Karpas-422 (cell line): ENCODE measurements at places on chromosomes 13 and 19.

- DNase-seq = no peak
Observed at GRCh38 chr19:16297575-16298178, 26.9 kb upstream of the KLF2 start.

DNA sequence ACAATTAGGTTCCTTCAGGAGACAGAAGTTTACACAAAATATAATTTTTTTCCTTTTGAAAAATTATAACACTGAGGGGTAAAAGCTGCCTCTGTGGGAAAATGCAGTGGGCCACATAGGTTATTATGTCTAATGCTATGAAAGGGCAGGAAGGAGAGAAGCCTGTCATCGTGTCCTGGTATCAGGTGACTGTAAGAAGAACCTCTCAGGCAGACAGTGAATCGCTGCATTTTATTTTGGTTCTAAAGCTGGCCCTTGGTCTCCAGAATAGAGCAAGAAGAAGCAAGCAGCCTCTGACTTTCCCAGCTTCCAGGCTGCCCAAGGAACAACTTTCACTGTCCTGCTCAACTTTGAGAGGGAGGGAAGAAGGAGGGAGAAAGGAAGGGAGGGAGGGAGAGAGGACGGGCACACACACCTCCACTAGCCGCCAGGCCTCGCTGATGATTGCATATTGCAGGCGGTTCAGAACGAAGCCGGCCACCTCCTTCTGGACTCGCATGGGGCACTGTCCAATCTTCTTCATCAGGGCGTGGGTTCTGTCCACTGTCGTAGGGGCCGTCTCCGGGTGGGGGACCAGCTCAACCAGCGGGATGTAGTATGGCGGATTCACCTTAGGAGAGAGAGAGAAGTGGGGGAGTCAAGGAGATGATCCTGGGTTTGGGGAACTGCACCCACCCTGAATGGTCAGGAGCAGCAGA lies 93.8 kb downstream of the CRYL1 start:
- DNase-seq = no peak

GRCh38 chr13:33224686-33225085 lies 60.9 kb downstream of the STARD13 start:
- no peak for DNase-seq

- DNase-seq = peak; percentile 68
Observed at GRCh38 chr19:3359919-3360420, 6.4 kb upstream of the NFIC start.

- no peak for DNase-seq
Observed at GRCh38 chr13:113561417-113562084, 23.0 kb upstream of the TFDP1 start.

- DNase-seq = no peak
Observed at GRCh38 chr13:98416408-98416807, 160.5 kb downstream of the STK24 start.

DNA sequence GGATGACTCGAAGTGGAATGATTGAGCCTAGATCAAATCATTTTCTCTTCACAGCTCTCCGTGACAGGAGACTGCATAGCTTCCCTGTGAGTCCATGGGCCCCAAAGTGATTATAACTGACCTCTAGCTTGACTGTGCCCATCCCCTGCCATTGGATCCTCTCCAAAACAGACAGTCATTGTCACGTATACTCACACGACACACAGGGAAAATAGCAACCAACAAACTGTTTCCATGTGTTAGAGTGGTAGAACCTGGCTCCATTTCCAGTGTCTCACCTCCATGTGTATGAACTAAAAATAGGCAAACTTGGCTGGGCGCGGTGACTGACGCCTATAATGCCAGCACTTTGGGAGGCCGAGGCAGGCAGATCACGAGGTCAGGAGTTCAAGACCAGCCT lies 48.8 kb upstream of the NPAS1 start:
- DNase-seq = no peak

GRCh38 chr13:112674412-112675365 lies 15.1 kb upstream of the ATP11A start:
- no peak for DNase-seq

GRCh38 chr19:718251-718951 lies 9.7 kb downstream of the PALM start:
- no peak for DNase-seq

- DNase-seq = no peak
Observed at GRCh38 chr13:50200988-50201387, 185.7 kb downstream of the KCNRG start.

DNA sequence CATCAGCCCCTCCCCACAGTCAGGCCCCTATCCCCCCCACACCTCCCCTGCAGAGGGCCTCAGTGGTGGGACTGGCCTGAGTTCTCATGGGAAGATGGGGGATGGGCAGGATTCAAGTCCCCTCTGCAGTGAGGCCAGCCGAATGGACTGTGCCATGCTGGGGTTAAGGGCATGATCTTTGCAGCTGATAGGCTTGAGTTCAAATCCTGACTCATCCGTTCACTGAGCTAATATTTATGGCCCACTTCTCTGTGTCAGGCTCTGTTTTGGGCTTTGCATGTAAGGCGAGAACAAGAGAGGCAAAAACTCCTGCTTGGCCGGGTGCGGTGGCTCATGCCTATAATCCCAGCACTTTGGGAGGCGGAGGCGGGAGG lies 20.7 kb downstream of the MARK4 start:
- DNase-seq = no peak

- no peak for DNase-seq
Observed at GRCh38 chr13:72662548-72662947, 64.9 kb downstream of the MZT1 start.

GRCh38 chr13:109749365-109749764 lies 37.0 kb downstream of the IRS2 start:
- no peak for DNase-seq

GRCh38 chr19:9608912-9609311 lies 12.1 kb downstream of the ZNF561 start:
- no peak for DNase-seq

- peak; percentile 51 for DNase-seq
Observed at GRCh38 chr19:9645472-9645871, 24.4 kb upstream of the ZNF561 start.

DNA sequence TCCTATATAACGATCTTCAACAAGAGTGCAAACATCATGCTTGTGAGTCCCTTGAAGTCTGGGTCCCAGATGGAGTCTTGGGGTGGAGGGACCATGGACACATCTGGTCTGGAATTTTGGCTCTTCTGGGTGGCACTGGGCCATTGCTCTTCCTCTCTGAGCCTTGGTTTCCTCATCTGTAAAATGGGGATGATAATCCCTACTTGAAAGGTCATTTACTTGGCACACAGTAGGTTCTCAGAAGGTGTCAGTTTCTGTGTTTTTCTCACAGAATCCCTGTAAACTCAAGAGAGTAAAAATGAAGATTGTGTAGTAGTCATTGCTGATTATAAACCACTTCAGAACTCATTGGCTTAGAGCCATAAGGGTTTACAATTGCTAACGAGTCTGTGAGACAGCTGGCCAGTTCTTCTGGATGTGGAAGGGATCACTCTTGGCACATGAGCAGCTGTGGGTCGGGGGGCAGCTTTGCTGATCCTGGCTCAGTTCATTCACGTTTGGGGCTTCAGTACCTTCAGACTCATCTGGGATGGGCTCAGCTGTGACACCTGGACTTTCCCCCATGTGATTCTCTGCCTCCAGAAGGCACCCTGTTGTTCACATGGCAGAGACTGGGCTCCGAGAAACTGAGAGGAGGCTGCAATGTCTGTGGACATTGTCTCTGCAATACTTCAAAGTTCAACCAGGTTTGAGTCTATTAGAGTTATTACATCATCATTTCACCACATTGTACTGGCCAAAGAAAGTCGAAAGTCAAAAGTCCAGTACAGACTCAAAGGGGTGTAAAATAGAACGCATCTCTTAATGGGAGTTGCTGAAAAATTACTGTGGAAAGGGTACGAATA lies 7.8 kb downstream of the CYP4F12 start:
- DNase-seq = no peak

DNA sequence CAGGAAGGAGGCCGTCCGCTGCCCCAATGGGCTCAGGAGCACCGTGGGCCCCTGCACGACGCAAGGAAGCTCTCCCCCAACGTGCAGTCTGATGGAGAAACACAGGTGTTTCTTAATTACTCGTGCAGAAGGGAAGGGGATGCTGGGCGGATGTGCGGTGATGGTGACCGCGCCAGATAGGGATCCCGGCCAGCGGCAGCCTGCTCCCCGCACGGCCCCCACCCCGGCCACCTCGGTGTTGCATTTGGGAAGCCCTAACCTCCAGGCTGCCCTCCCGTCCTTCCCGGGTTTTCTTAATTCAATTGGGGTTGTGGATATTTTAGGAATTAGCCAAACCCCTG lies 254.4 kb downstream of the ZNF536 start:
- no peak for DNase-seq

- DNase-seq = no peak
Observed at GRCh38 chr13:101946401-101946800, 455.4 kb downstream of the FGF14 start.

DNA sequence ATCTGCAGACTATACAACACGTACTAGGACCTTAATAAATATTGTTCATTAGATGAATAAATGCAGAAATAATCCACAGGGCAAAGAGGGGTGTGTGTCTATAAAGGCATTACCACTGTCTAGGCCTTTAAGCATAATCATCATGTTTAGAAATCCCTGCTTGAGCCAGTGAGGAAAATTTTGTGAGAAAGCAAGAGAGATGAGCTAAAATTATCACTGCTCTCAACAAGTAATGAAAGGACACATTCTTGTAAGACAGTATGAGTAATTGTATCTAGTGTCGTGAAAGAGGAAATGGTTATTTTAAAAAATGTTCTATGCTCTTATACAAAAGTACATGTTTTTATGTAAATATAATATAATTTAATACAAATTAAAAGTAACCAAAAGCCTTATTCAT lies 1699.4 kb downstream of the PCDH9 start:
- no peak for DNase-seq
